ENCODE measurements at places on chromosomes 16 and 17.

DNA sequence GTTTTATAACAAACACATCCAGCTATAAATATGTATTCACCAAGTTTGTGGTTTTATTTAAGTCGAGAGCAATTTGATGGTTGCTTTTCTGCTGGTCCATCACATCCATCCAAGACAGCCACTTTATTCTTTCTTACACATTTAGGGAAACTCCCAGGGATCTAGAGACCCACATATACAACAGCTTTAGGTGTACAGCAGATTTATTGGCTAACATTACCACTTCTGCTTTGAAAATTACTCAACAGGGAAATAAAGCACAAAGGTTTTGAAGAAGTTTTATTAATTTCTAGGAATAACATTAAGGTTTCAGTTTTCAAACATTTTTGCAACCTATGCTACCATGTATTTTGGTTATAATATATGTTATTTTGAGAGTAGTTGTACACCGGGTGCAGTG, 6.9 kb downstream of the ERCC4 start:
- no peak for DNase-seq

DNA sequence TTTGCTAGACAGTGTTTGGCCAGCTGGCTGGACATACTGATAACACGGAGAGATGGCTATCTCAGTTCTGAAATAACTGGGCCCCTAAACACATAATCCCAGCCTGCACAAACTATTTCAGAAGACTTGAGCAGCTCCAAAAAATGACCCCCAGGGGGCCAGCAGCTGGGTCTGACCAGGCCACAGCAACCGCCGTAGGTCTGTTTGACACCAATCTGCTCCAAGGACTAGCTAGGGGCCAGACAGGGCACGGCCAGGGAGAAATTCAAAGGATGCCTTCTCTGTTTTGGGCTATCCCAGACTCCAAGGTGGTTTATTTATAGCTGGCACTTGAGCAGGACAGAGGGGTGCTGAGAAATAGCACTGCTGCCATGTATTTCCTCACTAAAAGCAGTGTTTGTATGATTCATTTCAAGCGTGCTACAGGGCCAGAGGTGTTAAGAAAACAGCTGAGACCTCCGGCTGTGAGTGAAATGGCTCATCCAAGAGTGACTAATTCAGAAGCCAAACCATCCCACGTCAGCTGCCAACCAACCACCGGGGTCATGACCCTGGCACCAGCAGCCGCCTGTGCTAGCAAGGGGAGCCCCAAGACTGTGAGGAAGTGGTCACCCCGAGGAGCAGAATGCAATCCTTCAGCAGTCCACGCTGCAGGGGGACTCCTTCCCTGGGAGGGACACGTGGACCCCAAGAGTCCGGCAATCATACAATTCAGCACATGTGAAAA, 5.7 kb downstream of the GGA2 start:
- peak; percentile 39 for DNase-seq

GRCh38 chr16:10114409-10114808, 67.8 kb downstream of the GRIN2A start:
- no peak for DNase-seq

- no peak for DNase-seq
Observed at GRCh38 chr17:55437159-55437605, 15.5 kb upstream of the MMD start.

GRCh38 chr17:78374631-78375274, 3.7 kb upstream of the PGS1 start:
- no peak for DNase-seq

DNA sequence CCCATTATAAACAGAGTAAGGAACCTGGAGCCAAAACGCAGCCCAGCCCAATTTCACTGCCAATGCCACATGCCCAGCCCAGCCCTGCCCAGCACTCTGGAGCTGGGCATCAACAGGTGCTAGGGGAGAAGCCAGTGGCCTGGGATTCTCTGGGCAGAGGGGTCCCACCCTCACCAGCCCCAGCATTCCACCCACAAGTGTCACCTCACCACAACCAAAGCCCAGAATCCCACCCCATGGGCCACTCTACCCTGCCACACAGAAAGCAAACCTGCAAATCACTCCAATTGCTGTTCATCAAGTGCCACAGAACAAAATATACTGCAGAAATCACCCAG, 102.5 kb upstream of the CDH5 start:
- no peak for DNase-seq

GRCh38 chr17:36937959-36938565, 787 bp downstream of the LHX1 start:
- no peak for DNase-seq

DNA sequence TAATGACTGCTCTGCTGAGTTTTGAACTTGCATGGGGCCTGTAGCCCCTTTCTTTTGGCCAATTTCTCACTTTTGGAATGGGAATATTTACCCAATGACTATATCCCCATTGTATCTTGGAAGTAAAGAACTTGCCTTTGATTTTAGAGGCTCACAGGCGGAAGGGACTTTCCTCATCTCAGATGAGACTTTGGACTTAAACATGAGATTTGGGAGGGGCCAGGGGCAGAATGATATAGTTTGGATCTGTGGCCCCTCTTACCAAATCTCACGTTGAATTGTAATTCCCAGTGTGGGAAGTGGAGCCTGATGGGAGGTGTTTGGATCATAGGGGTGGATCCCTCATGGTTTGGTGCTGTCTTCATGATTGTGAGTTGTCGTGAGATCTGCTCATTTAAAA, 42.7 kb upstream of the SDK2 start:
- DNase-seq = no peak

GRCh38 chr17:63531022-63531965, 8.1 kb downstream of the KCNH6 start:
- DNase-seq = no peak

- DNase-seq = no peak
Observed at GRCh38 chr16:14454391-14454790, 175.7 kb downstream of the PARN start.

DNA sequence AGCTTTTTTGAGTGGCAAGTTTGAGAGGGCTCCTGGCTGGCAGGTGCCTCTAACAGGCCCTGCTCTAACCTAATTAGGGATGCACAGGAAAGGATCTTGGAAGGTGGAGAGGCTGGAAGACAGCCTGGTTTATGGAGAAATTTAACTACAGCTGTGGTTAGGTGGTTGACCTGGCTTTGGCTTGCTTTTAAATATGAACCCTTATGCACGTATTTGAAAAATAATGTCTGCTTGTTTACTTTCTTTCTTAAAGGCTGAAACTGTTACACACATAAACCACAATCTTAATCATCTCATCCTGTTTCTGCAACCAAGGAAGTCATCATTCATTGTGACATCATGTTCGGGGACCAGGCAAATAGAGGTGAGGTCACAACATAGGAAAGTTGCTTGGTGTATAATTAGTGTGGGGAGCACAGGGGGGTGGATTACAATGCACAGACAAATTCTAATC, 23.1 kb upstream of the DHRS13 start:
- DNase-seq = no peak

- DNase-seq = peak; percentile 61
Observed at GRCh38 chr17:16215965-16216316, 607 bp upstream of the NCOR1 start.
